Immature natural killer cell (primary cell): ENCODE measurements at places on chromosomes 12 and 14.

DNA sequence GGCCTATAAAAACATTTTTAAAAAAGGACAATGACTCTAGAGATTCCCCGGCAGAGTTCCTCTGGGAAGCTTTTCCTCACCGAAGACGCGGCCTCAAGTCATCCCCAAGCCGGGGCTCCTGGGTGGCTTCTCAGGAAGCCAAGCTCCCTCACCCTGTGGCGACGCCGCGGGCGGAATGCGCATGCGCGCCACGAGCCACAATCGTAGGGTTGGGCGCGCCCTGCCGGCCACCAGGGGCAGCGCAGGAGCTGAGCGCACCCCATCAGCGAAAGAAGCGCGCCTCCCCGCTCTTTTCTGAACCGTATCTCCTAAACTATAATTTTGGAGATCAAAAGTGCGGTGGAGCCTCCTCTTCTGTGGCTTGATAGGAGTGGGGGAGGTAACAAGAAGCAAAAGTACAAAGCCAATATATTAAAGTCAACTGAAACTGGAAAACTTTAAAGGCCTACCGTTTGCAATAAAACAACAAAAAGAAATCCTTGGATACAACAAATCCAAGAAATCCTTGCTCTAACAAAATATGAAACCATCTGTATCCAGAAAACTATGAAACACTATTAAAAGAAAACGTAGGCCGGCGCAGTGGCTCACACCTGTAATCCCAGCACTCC is 17.4 kb upstream of the CHFR start:
- peak; percentile 77 for DNase-seq

DNA sequence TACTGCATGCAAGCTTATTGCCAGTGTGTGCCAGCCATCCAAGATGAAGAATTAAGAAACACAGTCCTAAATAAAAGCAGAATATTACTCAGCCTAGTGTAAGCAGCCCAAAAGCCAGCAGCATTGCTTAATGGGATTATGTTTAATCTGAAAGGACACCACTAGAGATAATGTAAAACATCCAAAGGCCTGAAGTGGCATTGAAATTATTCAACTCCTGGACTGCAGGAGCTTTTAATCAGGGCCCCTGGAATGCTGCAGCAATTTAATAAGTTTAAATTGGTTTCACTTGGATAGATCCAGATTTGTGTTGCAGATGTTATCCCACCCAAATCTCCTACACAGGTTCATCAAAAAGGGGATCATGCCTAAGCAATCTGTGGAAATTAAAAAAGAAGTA is 193.0 kb downstream of the C12orf50 start:
- DNase-seq = no peak

- DNase-seq = no peak
Observed at GRCh38 chr12:12819752-12820311, 6.7 kb downstream of the DDX47 start.

DNA sequence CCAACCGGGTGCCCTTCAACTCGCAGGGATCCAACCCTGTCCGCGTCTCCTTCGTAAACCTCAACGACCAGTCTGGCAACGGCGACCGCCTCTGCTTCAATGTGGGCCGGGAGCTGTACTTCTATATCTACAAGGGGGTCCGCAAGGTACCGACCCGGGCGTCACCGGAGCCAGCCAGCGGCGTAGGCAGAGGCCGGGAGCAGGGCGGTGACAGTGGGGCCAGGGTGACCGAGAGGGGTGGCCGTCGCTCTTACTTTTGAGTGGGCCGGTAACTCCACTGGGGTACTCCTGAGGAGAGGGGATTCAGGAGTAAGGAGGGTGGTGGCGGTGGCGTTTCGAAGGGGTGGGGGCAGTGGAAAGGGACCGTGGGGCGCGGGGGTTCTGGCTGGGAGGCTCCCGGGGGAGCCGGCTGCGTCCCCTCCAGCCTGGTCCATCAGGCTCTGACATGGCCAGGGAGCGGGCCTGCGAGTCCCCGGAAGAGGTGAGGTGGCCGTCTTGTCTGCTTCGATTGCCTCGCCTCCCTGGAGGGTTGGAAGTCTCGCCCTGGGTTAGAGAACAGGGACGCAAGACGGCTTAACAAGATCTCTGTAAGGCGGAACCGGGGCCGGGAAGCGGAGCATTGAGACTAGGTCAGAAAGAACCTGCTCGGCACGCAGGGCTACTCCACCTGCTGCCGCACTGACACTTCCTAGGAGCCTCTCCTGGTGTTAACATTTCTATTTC is 491 bp downstream of the WDR20 start:
- peak; percentile 24 for DNase-seq

DNA sequence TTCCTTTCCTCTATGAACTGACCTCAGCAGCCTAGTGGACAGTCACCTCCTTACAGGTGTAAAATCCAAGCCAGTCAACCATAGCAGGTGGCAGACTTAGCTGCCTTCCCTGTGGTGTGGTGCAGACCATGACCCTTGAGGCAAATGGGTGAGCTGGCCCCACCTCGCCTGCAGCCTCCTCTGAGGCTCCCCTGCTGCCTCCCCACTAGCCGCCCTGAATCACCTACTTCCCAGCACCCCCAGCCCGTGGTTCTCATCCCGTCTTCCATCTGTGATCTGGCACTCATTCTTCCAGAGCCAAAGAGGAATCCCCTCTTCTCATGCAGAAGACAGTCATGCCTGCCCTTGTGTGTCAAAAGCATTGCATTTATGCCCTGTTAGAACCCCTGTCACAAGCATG is 34.4 kb upstream of the TSPAN9 start:
- DNase-seq = no peak

GRCh38 chr12:107331912-107332311 is 238.6 kb upstream of the CRY1 start:
- no peak for DNase-seq

- DNase-seq = no peak
Observed at GRCh38 chr12:102964872-102965271, 7.4 kb downstream of the ASCL1 start.

- peak; percentile 55 for DNase-seq
Observed at GRCh38 chr12:19273482-19274330, 144.2 kb downstream of the PLEKHA5 start.

DNA sequence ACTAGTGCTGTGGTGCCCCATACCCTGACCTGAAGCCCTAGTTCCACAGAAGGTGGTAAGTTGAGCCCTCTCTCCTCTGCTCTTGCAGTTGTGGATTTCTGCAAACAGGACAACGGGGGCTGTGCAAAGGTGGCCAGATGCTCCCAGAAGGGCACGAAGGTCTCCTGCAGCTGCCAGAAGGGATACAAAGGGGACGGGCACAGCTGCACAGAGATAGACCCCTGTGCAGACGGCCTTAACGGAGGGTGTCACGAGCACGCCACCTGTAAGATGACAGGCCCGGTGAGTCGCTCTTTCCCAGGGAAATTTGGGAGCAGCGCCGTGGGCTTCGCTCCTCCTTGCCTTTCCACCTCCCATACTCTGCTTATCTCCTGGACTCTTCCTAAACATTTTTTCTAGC is 92.2 kb downstream of the NT5DC3 start:
- no peak for DNase-seq

GRCh38 chr12:32533971-32534590 is 134.7 kb downstream of the FGD4 start:
- no peak for DNase-seq

GRCh38 chr12:114933428-114934160 is 249.6 kb upstream of the TBX3 start:
- no peak for DNase-seq

- no peak for DNase-seq
Observed at GRCh38 chr12:10169104-10169503, 2.8 kb downstream of the OLR1 start.

DNA sequence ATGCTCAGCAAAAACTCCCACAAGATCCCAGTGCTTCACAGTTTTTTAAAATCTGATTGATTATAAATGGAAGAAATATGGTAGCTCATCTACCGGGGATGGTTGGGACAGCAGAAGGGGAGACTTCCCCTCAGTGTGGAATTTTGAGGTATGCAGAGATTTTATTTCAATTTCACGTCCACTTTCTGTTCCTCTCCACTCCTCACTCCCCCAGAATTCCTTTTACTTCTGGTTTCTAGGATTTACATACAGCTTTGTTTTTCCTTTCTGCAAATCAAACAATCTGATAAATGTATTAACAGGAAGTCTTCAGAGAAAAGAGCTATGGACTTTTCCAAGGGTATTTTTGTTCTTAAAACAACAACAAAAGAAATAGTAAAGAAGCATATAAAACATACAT is 181.5 kb upstream of the ARHGAP5 start:
- DNase-seq = no peak

GRCh38 chr12:89514751-89515150 is 9.8 kb downstream of the GALNT4 start:
- DNase-seq = peak; percentile 26

GRCh38 chr12:106090591-106091445 is 47.9 kb downstream of the NUAK1 start:
- no peak for DNase-seq

- DNase-seq = no peak
Observed at GRCh38 chr12:102215992-102216691, 18.5 kb upstream of the PMCH start.

GRCh38 chr12:11651785-11652184 is 2.3 kb downstream of the ETV6 start:
- no peak for DNase-seq

DNA sequence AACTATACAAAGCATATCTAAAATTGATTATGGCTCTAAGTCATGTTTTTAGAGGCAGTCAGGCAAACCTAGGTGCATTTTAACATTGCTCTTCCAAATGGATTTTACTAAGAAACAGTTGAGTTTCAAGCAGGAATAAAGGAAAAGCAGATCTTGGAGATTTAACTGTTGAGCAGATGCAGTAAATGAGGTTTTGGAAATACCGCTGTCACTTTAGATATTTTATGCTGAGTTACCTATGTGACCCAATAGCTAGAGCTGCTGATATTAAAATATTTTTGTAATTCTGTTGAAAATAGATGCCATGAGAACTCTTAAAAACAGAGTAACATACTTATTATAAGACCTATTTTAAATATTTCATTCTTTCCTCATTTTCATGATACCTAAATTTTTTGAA is 181.4 kb downstream of the SYT1 start:
- no peak for DNase-seq

DNA sequence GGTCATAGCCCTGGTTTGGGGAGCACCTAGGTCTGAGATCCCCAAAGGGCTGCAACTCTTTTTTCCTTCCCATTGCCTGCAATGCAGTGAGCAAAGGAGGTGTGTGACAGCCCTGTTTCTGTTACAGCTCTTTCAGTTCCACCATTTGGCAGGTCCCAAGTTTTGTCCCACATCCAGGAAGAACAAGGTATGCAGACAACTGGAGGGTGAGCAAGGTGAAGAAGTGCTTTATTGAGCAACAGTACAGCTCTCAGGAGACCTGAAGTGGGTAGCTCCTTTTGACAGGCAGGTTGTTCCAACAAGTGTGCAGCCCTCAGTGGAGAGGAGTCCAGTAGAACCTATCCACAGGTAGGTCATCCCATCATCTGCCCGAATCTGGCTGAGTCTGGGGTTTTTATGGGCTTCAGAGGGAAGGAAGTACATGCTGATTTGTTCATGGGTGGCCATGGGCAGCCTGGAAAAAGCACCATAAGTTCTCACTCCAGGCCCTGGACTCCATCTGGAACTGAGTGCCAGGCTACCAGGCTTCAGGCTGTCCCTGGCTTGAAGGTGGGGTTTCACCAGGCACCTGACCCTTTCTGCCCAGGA is 62.8 kb upstream of the NAV3 start:
- no peak for DNase-seq

DNA sequence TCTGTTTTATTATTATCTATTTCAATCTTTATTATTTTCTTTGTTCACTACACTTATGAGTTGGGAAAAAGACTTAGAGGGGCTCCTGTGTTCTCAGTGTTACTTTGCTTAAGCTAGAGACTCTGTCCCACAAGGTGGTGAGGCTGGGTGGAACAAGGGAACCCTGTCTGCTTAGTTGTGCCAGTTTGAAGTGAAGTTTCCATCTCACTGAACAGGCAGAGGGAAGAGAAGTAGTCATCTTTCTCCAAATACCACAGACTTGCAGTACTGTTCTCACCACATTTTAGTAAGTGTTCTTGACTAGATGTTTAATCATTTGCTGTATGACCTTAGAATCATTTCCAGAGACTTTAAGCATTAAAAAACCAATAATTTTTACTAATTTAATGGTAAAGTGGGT is 195.7 kb upstream of the NEDD1 start:
- no peak for DNase-seq

DNA sequence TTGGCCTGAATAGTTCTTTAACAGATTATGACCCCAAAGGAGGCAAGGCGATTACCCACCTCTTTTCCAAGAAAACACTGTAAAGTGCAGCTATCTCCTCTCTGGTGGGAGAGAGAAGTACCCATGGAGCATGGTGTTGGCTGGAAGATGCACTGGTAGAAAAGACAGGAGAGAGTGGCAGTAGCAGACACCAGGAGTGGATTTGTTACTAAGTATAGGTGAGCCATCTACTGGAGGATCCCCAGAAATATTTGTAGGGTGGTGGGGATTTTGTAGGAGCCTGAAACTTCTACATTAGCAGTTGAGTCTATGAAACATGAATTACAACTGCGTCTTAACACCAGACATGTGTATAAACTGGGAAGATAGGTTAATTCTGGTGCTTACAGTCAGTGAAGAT is 148.0 kb downstream of the SLC38A4 start:
- DNase-seq = no peak

GRCh38 chr14:76015191-76015590 is 29.6 kb downstream of the IFT43 start:
- DNase-seq = no peak

DNA sequence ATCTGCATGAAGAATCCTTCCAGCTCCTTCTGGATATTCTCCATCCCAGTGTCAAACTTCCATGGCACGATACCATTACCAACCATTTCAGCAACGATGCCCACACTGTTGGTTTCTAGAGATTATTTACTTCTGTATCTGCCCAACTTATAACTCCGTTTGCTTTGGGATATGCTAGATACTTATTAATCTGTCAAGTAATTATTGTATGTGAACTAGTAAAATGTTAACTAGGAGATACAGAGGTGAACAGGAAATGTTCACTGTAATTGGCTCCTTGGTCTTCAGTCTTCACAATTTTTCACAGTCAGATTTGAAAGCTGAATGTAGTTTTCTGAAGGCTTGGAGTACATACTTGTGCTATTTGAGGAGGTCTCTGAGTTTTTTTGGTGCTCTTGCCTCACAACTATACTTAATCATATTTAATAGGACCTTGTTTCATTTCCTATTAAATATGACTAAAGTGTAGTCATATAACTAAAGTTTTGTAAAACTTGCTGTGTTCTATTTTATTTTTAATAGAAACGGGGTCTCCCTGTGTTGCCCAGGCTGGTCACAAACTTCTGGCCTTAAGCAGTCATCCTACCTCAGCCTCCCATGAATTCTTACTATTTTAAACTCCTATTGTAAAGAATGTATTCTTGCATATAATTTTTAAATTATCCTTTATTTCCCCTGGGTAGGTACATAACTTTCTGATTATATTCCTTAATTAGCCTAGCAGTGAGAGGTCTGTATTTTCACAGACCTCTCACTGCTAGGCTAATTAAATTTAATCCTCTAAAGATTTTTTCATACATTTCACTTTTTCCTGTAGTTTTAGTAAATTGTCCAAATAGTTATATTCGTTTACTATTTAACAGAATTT is 79.7 kb downstream of the FGD4 start:
- no peak for DNase-seq

GRCh38 chr12:12616512-12617310 is 5.0 kb downstream of the CREBL2 start:
- DNase-seq = no peak

- no peak for DNase-seq
Observed at GRCh38 chr14:104502060-104502459, 77.5 kb upstream of the C14orf180 start.

GRCh38 chr14:92846162-92846897 is 52.2 kb downstream of the GOLGA5 start:
- peak; percentile 2 for DNase-seq

- DNase-seq = no peak
Observed at GRCh38 chr12:127873306-127873705, 393.7 kb upstream of the TMEM132C start.
